CD4-positive, CD25-positive, alpha-beta regulatory T cell (primary cell): ENCODE measurements at places on chromosomes 6 and 20. TPM values are rescaled to one million over a fixed set of nuclear protein-coding genes. Genes with fewer than 3 reads are reported as not detected.

DNA sequence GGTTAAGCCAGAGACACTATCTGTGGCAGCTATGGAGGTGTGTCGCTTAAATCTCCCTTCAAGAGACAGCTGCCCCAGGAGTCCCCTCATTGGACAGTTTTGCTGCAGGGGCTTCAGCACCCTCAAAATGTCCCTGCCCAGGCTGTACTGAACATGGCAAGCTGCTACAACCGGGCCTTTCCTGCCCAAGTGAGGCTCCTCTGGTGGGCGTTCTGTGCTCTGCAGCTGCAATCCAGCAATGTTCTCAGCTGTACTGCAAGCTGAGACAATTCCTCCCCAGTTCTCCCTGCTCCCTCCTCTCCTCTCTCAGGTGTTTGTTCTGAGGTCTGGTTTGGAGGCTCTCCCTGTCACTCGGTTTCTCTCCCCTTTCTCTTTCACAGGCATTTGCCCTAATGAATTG is 190.8 kb upstream of the LAMP5 start:
- no peak for DNase-seq

DNA sequence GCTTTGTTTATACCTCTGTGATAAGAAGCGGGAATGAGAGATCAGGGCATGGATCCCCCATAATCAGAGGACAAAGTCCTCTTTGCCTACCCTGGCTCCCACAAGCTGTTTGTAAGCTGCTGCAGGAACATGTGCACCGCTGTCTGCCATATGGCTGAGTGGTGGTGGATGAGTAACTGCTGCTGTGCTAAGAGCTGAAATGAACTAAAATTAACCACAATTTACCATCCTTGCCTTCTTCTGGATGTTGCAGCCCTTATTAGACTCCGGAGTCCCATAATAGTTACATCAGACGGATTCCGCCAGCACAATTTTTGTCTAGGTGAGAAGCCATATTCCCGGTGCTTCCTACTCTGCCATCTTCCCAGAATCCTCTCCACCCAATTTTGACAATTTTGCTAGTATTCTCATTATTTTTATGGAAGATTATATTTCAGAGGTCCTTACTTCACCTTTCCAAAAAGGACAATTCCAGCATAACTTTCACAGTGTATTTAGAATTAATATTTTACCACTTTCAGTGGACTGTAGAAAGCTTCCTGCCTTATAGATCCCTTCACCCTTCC is 6.0 kb upstream of the CMTR1 start:
- DNase-seq, result no peak

GRCh38 chr6:156065849-156066248 is 610.2 kb upstream of the NOX3 start:
- no peak for DNase-seq

- DNase-seq, result no peak
Measured at GRCh38 chr6:126446248-126446647, 106.3 kb downstream of the CENPW start.

DNA sequence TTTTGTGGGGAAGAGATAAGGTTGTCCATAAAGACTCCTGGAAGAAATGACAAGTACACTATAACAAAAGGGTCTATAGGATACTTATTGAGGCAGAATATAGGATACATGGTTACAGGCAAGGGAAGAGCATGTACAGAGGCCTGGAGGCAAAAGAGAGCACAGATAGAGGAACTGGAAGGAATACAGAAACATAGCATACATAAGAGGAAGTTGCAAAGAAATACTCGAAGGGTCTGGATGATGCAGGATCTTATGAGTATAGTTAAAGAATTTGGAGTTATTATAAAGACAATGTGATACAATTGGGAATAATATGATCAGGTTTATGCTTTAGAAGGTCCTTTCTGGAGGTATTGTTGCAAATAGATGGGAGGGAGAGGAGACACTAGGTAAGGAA is 592.7 kb upstream of the POU3F2 start:
- no peak for DNase-seq

DNA sequence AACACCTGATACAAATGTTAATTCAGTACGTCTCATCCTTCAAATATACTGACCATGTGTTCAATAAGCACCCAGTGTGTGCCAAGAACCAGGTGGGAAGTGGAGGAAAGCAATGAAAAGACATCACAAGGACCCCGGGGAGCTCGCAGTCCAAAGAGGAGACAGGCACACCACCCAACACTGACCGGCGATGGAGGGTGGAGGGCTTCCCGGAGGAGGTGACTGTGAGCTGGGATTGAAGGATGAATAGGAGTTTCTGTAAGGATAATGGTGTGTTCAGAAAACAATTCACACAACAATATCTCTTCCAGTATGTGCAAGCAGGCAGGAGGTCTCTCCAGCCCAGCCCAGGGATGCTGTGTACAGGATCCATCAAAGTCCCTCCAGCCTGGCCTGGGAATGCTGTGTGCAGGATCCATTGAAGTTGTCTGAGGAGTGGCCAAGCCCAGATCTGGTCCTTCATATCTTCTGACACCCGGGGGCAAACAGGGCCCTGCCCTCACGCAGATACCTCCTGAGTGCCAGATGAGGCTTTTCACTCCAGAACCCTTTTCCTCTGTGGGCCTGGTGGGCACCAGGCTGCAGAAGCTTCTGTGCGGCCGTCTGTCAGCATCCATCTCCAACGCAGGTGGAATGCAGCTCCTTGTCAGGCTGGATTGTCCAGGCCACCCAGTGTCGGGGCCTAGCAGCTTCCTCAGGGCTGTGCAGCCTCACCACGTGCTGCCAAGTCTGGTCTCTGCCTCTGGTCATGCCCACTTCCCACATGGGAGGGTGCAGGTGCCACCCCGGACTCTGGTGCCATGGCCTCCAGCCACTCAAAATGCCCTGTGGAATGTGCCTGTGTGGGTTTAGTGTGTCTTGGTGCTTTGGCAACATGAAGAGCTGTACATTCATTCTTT is 36.3 kb downstream of the DLL1 start:
- DNase-seq, result no peak

DNA sequence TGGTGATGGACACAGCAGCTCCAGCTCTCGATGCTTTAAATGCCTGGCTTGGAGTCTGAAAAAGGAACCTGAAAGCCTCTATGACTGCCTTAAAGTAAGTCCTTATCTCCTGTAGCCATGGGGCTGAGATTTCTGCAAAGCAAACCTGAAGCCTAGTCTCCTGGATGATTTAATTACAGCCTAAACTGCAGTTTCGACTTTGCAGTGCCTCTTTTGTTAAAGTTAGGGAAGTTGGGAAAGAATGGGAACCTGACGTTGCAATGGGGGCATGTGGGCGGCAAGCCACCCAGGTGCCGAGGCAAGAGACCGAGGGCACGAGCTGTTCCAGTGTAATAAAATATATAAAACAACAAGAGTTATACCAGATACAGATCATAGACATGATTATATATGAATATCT is 11.7 kb upstream of the TCFL5 start:
- DNase-seq, result no peak

DNA sequence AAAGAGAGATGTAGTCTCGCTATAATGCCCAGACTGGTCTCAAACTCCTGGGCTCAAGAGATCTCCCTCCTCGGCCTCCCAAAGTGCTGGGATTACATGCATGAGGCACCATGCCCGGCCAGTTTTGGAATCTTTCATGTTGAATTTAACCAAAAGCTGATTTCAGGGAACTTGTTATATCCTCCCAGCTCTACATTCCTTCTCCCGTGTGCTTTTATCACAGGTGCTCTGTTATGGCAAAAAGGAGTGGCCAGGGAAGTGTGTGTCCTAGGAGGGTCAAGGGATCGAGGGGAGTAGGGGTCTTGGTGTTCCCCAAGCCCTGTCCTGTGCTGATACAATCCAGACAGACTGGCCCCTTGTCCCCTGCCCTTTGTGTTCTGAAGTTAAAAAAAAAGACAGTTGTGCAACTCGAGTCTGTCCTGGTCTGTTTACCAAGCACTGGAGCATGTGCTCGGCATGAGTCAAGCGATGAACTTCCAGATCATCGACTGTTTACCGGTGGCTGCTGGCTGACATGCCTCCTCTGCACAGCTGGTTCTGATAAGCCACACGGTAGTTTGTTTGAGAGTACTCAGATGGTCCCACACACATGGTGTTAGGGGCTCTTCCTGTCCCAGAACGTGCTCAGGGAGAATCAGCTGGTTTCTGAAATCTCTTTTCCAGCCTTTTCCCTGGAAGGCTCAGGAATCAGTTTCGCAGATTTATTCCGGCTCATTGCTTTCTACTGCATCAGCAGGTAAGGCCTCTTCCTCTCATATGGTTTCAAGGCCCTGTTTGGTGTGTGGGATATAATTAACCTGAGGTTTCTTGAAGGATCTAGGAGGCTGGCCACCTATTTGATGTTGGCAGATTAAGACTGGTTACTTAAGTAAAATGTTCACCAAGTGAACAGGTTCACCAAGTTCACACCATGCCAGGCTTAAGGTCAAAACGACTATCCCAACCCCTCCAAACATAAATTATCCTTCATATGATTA is 52.6 kb upstream of the NAA20 start:
- no peak for DNase-seq

DNA sequence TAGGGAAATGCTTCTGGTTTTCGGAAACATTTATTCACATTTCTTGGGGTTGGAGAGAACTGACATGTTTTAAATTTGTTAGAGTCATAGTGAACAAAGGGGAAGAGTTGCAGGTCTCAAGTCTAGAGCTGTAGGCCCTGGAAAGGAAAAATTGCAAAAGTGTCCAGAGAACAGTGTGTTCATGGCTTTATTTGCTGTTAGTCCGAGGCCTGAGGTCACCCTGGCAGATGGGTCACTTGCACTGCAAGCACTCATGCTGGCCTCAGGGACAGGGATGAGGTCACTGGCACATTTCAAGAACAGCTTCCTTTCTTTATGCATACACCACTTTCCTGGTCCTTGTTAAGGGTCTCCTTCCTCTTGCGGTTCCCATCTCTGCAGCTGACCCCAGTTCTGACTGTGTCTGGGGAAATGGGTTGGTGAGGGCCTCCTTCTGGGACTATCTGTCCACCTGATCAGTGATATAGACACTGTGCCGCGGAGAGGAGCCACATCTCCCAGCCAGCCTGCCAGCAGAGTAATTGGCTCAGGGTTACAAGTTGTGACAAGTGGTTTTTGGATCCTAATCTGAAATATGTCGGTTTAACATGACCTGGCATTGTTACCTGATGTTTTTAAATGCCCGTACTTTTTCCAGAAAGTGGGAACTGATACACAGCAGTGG is 194.0 kb downstream of the EYA4 start:
- no peak for DNase-seq

- DNase-seq, result no peak
Measured at GRCh38 chr20:62752181-62752670, 43.6 kb downstream of the NTSR1 start.

GRCh38 chr6:167528976-167529375 is 204.1 kb downstream of the TTLL2 start:
- DNase-seq, result no peak

Gene PRDM1
- 327 TPM for total RNA-seq
